Lower leg skin (tissue), 4 donors: ENCODE measurements at places on chromosomes 6 and 20.

GRCh38 chr6:64266351-64266821 is 630.8 kb downstream of the PHF3 start:
- no peak for DNase-seq

DNA sequence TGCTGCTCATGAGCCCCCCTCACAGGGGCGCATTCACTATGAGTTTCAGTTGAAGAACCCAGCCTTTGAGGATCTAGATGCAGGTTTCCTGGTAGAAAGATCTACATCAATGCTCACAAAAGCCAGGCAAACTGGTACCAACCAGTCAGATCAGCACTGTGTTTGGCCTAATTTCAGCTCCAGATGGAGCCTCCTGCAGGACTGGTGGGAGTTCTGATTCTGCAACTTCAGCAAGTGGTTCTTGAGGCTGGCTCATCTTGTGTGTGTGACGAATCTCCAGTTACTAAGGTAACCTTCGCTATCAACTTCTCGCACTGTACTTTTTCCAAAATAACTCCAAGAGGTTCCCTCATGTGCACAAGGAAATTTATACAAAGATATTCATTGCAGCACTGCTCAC is 118.8 kb downstream of the ZMYND8 start:
- DNase-seq = no peak

DNA sequence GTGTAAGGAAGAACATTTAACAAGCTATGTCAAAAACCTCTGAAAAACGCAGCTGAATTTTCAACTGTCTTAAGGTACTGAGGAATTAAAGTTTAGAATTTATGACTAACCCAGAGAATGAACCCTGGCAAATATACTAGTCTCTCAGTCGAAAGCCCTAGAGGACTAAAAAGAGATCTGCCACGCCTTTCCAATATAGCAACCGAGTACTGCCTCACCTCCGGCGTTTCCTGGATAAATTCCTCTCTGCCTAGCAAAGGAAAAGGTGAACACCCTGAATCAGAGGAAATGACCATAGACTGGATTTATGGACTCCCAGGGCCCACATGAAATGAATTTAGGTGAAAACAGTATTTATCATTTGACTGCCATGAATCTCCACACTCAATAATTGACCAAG is 12.0 kb upstream of the OR2B2 start:
- DNase-seq = no peak

GRCh38 chr20:32019563-32020463 is 9.6 kb downstream of the CCM2L start:
- no peak for DNase-seq

GRCh38 chr20:458776-459175 is 3.6 kb downstream of the TBC1D20 start:
- no peak for DNase-seq

DNA sequence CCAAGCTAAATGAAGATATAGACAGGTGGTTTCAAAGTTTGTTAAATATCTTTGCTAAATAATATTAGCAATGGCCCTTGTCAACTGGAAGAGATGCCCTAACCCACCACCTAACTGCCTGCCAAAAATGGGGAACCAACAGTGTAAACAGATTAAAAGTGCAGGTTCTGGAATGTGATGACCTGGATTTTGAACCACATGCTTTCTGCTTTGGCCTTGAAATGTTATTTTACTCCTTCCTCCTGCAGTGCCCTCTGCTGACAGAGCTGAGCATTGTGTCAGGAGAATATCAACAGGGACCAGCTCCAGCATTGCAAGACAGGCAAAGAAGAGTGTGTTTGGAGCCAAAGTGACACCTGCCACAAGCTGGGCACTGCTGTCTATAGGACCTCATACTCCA is 226.6 kb downstream of the MYLK4 start:
- no peak for DNase-seq

DNA sequence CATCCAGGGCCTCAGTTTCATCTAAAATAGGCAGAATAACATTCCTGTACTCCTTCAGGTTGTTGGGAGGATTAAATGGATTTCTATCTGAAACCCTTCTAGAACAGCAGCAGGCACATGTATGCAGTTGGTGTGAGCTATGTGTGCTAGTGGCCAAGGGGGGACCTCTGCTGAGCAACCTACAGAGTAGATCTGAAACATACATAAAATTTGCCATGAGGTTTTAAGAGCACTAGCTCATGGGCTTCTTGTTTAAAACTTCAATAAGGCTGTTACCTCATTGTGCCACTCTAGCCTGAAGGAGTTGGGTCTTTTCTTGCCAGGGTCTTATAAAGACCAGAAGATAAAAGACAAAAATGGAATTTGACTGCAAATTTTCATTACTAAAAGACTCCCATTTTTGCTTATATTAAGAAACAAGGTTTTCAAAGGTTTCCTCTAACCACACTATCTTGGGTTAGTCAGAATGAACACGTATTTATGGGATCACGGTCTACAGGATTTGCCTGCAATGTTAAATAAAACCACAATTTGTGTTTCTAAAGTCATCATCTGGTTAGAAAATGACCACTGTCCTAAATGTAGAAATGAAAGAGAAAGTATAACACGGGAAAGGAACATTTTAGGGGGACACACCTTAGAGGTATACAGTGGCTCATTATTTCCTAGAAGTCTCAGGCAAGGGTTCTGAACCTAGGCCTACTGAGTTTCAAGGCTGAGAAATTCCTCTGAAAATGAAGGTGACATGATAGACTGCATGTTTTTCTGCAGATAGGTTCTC is 144.9 kb upstream of the OLIG3 start:
- DNase-seq = no peak

DNA sequence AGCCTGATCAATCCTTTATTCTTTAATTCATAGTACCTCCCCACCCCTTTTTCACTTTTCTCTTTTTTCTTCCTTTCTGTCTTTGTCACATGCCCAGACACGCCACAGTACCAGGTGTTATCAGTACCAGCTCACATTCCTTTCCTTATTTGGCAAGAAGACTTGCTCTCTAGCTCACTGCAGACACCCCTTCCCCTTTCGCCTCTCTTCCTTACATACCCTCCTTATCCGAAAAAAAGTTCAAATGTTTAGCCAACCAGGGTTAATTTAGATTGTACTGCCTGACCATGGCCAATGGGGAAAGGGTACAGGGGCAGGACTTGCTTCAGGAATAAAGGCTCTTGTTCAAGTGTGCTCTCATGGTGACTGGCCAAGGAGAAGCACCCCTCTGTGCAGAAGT is 9.3 kb upstream of the SIRPB2 start:
- DNase-seq = no peak
